ENCODE measurements at places on chromosomes 4 and X.

- H3K4me1 ChIP-seq = peaks cover 2% of the 10 kb centered on the region
- DNase-seq = no peak
- H3K36me3 ChIP-seq = no peaks in the 10 kb centered on the region
Measured at GRCh38 chr4:105710678-105711077, 2.1 kb downstream of the GSTCD start.

DNA sequence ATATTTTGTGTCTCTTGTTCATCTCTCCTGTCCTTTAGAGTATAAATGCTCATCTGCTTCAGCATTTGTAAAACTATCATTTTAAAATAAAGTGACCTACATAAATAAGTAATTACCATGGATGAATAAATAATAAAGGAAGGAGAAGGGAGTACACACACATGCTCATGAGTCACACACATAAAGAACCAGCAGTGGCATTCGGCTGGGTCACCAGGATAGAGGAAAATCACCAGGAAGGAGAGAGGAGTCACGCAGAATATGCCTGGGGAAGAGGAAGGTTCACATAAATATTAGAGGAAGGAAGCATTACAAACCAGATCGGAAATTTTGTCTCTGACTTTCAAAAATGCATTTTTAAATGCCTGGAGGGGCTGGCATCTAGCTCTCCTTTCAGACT lies 38.5 kb upstream of the MED14 start:
- no peaks in the 10 kb centered on the region for H3K27me3 ChIP-seq
- DNase-seq = no peak
- H3K27ac ChIP-seq = no peak overlapping the region
- no peak overlapping the region for H3K4me3 ChIP-seq

DNA sequence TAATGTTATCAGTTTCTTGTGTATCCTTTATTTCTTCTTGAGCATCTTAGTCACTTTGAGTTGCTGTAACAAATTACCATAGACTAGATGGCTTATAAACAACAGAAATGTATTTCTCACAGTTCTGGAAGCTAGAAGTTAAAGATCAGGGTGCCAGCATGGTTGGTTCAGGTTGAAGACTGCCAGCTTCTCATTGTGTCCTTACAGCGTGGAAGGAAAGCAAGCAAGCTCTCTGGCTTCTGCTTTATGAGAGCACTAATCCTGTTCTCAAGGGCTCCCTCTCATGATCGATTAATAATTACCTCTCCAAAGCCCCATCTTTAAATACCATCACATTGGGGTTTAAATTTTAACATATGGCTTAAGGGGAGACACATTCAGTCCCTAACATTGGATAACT lies 497.2 kb downstream of the RAPGEF2 start:
- H3K27ac ChIP-seq = no peak overlapping the region
- H3K4me1 ChIP-seq = no peaks in the 10 kb centered on the region
- no peaks in the 10 kb centered on the region for H3K27me3 ChIP-seq
- H3K4me3 ChIP-seq = no peak overlapping the region

DNA sequence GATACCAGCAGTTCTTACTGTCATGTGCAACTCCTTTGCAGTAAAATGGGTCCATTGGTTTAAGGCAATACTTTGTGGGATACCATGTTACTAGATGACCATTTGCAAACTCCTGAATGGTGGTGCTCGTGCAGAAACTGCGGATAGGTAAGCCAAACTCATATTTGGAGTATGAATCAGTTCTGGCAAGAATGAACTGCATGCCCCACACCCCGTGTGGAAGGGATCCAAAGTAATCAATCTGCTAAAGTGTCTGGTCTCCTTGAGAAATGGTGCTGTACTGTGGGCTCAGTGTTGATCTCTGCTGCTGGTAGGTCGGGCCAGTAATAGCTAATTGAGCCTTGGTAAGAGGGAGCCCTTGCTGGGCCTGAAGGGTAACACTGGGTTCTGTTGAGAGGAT lies 4.2 kb upstream of the TAB3 start:
- DNase-seq = no peak
- H3K27ac ChIP-seq = no peak overlapping the region
- no peaks in the 10 kb centered on the region for H3K27me3 ChIP-seq
- H3K4me3 ChIP-seq = no peak overlapping the region
- no peaks in the 10 kb centered on the region for H3K4me1 ChIP-seq
- H3K36me3 ChIP-seq = no peaks in the 10 kb centered on the region

DNA sequence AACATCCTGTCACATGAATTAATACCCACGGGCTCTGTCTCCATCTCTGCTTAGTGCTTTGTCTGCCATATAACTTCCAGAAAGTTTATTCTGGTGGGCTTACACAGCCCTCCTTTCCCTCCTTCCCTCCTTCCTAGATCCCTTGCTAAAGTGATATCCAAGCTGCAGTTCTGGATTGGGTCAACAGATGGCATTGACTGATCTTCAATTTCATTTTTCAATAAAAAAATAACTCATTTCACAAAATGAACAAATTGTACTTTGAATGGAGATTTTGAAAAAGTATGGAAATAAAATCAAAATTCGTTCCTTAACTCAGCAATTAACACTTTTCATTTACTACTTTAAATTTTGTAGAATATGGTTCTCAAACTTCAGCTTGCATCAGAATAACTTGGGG lies 94.9 kb downstream of the NXF2 start:
- no peaks in the 10 kb centered on the region for H3K27me3 ChIP-seq
- no peaks in the 10 kb centered on the region for H3K36me3 ChIP-seq
- H3K4me3 ChIP-seq = no peak overlapping the region
- no peak overlapping the region for H3K27ac ChIP-seq
- no peaks in the 10 kb centered on the region for H3K4me1 ChIP-seq

- H3K27ac ChIP-seq = no peak overlapping the region
- no peak for DNase-seq
- peaks cover 82% of the 10 kb centered on the region for H3K27me3 ChIP-seq
- no peak overlapping the region for H3K4me3 ChIP-seq
- H3K4me1 ChIP-seq = no peaks in the 10 kb centered on the region
Measured at GRCh38 chr4:3489451-3489962, 26.4 kb downstream of the DOK7 start.

DNA sequence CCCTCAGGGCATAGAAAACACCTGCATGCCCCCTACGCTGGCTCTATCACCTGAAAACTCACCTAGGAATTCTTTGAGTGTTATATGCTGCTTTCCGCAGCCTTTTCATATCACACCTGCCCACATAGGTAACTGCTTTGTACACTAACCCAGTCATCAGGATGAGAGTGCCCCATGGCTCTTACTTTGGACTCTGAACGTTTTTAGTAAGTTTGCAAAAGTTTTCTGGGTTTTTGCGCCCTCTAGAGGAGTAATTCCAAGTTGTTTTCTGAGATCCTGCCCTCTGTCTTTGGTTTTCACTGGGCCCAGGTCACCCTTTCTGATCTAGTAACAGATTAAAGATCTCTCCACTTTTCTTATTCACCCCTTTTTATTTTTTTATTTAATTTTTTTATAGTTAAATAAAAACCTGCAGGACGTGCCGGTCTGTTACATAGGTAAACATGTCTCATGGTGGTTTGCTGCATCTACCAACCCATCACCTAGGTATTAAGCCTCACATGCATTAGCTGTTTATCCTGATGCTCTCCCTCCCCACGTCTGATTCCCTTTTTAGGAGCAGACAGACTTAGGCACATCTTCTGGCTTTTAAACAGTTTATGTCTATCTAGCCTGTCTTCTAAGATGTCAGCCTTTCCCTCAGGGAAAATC lies 139.2 kb downstream of the NWD2 start:
- no peak overlapping the region for H3K27ac ChIP-seq
- DNase-seq = no peak
- H3K4me3 ChIP-seq = no peak overlapping the region
- no peaks in the 10 kb centered on the region for H3K36me3 ChIP-seq
- no peaks in the 10 kb centered on the region for H3K27me3 ChIP-seq
- no peaks in the 10 kb centered on the region for H3K4me1 ChIP-seq

GRCh38 chrX:56564164-56564885 lies 898 bp downstream of the UBQLN2 start:
- DNase-seq = no peak
- peak overlapping the region; percentile 94 for H3K27ac ChIP-seq
- no peaks in the 10 kb centered on the region for H3K36me3 ChIP-seq
- H3K4me1 ChIP-seq = no peaks in the 10 kb centered on the region
- H3K27me3 ChIP-seq = no peaks in the 10 kb centered on the region
- peak overlapping the region; percentile 68 for H3K4me3 ChIP-seq

DNA sequence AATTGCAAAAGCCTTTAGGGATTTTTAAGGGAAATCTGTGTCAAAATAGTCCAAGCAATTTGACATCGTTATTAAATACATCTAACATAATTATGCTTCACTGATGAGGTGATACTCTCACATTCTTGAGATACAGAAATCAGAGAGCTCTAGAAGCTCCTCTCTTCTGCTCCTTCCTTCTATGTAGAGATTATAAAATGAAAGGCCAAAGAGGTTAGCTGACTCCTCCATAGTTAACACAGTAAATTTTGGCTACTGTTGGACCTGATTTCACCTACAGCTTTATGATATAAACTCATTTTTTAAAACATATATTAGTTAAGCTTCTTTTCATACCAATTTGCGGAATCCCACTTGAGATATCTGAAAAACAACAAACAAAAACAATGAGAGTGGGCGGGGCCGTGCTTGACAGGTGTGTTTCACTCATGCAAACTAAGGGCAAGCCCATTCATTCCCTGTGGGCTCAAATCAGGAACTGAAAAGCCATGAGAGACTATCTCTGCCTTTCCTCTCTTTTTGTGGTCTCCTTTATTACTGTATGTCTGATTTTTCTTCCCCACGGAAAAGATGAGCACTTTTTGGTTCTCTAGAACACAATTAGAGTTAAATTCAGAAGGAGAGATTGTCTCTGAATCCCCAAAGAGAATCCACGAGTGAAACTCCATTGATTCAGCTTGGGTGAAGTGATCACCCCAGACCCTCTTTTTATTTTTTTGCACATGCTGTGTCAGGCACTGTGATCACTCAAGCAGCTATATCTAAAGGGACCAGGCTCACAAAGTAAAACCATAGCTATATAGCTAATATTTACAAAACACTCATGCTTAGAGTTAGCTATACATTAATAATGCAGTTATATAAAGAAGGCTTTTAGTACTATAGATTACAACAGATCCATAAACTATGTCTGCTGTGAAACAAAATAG lies 566.3 kb downstream of the IL15 start:
- no peak for DNase-seq
- H3K4me1 ChIP-seq = no peaks in the 10 kb centered on the region
- H3K4me3 ChIP-seq = no peak overlapping the region
- no peaks in the 10 kb centered on the region for H3K36me3 ChIP-seq
- no peak overlapping the region for H3K27ac ChIP-seq

- H3K27ac ChIP-seq = no peak overlapping the region
- DNase-seq = no peak
- no peaks in the 10 kb centered on the region for H3K4me1 ChIP-seq
- H3K4me3 ChIP-seq = no peak overlapping the region
Measured at GRCh38 chr4:145153181-145153903, 27.0 kb downstream of the OTUD4 start.

DNA sequence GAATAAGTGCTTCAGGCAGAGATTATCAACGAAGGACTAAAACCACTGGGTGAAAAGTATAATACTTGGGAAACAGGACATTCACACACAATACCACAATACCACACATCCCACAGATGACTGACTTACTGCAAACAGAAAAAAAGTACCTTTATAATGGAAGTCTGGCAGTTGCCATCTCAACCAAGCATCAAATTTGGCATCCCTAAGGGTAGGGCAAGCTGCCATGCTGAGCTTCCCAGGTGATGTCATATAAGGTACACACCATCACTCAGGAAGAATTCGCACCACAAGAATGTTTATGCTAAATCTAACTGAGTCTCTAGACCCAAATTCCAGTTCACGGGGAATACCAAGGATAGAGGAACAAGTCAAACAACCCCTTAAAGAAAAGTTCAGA lies 9.1 kb downstream of the QDPR start:
- H3K4me3 ChIP-seq = no peak overlapping the region
- no peak for DNase-seq
- H3K4me1 ChIP-seq = no peaks in the 10 kb centered on the region
- H3K27me3 ChIP-seq = no peaks in the 10 kb centered on the region
- no peak overlapping the region for H3K27ac ChIP-seq
- peaks cover 74% of the 10 kb centered on the region for H3K36me3 ChIP-seq

- H3K4me3 ChIP-seq = no peak overlapping the region
- no peak overlapping the region for H3K27ac ChIP-seq
- no peak for DNase-seq
- H3K4me1 ChIP-seq = no peaks in the 10 kb centered on the region
Measured at GRCh38 chr4:37317104-37317643, 72.6 kb downstream of the NWD2 start.

DNA sequence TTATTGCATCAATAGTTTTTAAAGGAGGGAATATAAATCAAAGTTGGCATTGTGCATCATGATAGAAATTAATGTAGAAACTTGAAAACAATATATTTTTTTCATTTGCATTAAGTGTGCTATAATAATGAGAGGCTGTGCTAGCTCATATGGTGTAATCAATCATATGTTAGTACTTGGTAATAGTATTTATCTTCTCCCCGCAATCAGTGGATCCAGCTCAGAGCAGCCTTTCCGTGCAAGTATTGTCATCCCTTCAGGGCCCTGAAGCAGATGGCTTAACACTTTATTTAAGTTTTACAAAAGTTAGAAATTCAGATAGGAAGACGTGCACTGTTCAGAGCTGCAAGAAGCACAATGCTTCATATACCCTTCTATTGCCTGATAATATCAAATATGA lies 616.3 kb upstream of the ATOH1 start:
- H3K4me1 ChIP-seq = no peaks in the 10 kb centered on the region
- H3K27ac ChIP-seq = no peak overlapping the region
- H3K27me3 ChIP-seq = no peaks in the 10 kb centered on the region
- DNase-seq = no peak
- H3K36me3 ChIP-seq = no peaks in the 10 kb centered on the region

DNA sequence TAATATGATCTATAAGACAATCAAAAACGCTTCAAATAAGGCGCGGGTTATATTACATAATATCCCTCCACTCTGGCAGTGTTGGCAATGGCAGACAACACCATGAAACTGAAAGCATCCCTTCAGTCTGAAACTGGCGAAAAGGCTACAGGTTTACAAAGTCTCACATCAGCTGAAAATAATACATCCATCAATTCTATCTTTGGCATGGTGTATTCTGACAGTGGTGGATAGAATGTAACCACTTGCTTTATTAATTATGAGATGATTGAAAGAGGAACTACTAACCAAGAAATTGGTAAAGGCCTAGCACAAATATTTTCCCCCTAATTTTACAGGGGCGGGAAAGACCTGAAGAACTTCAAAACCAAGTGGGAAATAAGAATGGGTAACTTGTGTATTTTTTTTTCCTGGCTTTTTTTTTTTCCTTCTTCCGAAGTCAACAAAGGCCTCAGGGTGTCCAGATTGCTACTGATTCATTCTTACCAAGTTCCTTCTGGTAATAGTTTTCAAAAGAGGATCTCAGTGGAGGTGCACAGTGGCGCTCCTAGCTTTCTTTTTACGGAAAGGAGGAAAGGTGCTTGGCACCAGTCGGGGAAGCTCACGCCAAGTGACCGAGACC lies 728 bp downstream of the UBA6 start:
- peaks cover 23% of the 10 kb centered on the region for H3K4me1 ChIP-seq
- no peaks in the 10 kb centered on the region for H3K36me3 ChIP-seq
- no peaks in the 10 kb centered on the region for H3K27me3 ChIP-seq
- no peak for DNase-seq
